ENCODE measurements at places on chromosomes 7 and 10.

- peak; percentile 24 for DNase-seq
These were observed 82.1 kb downstream of the CPEB3 start for GRCh38 chr10:92208736-92209135.

DNA sequence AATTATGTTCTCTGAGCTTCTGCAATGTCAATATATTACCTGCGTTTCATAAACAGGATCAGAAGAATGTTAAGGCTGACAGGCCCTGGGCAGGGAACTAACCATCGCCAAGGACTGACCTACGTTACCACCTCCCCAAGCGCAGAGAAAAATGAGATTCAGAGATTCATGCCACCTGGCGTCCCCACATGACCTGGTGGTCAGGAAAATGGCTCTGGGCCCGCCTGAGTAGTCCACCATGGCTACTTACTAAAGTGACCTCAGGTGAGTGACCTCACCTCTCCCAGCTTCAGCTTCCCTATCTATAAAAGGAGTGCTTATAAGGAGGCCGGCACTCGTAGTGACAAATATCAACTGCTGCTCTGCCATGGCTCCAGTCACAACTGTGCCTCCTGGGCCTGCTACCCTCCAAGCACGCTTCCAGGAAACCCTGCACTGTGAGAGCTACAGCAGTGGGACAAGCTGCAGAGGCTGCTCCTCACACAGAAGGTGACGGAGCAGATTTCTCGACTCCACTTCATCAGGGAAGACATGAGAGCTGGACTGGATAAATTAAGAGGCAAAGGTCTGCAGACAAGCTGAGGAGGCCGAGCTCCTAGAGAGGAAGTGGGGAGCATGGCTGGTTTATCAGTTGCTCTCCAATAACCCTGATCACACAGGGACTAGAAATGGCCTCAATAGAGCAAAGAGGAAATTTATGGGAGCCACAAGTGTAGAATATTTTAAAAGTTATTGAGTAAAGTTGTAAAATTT, 103.0 kb downstream of the RNF216 start:
- no peak for DNase-seq

DNA sequence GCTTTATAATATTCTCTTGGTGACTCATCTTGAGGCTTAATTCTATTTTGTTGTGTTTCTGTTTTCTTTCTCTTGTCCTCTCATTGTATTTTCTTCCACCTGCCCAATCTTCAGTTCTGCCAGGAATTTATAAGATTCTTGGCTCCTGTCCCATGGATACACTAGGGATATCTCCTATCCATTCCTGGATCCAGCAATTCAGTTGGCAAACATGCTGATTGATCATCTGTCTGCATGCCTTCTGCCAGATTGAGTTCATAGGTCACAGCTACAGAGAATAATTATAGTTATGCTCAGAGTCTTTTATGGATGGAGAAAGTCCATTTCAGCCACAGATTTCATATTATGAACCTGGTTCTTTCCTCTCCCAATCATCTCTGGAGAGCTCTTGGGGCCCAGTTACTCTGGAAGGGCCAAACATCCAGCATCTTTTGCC, 140.4 kb upstream of the MAGI2 start:
- no peak for DNase-seq

DNA sequence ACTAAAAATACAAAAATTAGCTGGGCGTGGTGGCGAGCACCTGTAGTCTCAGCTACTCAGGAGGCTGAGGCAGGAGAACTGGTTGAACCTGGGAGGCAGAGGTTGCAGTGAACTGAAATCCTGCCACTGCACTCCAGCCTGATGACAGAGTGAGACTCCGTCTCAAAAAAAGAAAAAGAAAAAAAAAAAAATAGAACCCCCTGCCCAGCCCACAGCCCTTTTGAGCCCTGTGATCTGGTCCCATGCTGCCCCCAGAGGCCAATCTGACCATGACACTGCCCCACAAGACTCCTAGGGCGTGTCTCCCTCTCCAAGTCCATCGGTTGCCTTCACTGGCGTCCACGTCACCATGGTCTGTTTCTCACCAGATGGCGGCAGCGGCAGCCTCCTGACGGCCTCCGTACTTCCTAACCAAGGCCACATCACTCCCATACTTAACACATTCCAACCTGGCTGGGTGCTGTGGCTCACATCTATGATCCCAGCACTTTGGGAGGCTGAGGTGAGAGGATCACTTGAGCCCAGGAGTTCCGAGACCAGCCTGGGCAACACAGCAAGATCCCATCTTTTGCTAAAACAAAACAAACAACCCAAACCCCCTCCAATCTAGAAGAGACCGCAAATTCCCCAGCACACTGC, 18.0 kb downstream of the STX1A start:
- DNase-seq: peak; percentile 77

- DNase-seq: peak; percentile 51
These were observed 52.6 kb downstream of the RASGEF1A start for GRCh38 chr10:43214071-43214955.

- no peak for DNase-seq
These were observed 2.3 kb downstream of the ARHGAP22 start for GRCh38 chr10:48602401-48603135.

GRCh38 chr7:30135301-30136116, 723 bp downstream of the MTURN start:
- peak; percentile 60 for DNase-seq

DNA sequence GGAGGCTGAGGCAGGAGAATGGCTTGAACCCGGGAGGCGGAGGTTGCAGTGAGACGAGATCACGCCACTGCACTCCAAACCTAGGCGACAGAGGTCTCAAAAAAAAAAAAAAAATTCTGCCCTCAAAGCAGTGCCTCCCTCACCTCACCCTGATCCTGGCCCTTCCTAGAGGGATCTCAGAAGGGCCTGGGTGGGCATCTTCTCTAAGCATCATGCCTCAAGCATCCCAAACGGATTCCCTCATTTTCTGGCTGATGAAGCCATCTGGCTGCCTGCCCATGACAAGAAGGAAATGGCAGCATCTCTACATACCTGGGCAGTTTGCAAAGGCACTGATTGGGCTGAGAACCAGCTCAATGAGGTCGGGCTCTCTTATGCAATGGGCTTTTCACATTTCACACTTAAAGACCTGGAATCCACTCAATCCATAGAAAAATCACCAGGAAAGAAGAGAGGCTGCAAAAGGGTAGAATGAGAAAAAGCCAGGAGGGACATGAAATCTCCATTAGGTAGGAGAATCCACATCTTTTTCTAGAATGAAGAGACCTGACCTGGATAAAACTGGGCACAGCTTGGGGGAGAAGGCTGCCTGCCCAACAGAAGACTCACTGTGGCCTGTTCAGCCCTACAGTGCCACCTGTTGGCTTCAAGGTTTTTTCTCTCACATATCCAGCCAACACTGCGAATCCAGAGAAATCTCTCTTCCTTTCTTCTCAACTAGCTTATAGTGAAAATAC, 48.1 kb downstream of the PDLIM1 start:
- DNase-seq: peak; percentile 76

GRCh38 chr7:116828281-116828680, 34.1 kb upstream of the CAPZA2 start:
- no peak for DNase-seq

DNA sequence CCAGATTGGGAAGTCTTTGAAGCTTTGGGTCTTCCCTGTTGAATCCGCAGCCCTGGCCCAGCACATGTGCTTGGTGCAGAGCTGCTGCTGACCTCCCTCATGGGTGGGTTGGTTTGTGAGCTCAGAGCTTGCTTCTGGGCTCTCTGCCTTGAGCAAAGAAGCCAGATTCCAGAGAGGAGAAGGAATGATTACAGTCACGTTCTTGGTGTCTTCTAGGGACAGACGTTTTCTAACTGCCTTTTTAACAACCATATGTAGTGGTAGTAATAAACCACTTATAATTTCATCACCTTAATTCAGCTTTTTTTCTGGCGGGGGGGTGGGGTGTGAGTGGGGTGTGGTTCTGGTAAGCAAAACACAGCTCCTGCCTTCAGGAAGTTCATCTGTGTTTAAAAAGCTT, 39.5 kb downstream of the LRMDA start:
- no peak for DNase-seq

- no peak for DNase-seq
These were observed 885.6 kb upstream of the ZNF722 start for GRCh38 chr7:63112764-63113712.

DNA sequence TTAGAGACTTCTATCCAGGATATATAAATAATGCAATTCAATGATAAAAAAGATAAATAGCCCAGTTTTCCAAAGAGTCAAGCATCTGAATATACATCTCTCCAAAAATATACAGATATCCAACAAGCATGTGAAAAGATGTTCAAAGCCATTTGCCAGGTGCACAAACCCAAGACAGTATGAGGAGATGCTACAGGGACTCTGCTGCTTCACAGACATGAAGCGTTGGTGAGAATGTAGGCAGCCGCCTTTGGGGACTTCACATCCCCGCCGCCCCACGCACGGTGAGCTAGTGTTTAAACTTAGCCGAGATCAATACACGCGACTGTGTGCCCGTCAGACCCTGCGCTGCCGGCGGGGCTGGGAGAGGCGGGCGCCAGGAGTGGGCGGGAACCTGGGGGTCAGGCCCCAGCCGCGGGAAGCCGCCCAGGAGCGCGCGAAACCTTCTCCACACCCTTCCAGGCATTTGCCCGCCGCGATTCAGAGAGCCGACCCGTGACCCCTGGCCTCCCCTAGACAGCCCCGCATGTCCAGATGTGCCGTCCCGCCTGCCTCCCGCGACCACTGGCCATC, 927 bp upstream of the ALOX5 start:
- DNase-seq: no peak

GRCh38 chr7:86733783-86734182, 90.1 kb downstream of the GRM3 start:
- peak; percentile 44 for DNase-seq

GRCh38 chr10:78972160-78972946, 96.4 kb upstream of the ZMIZ1 start:
- peak; percentile 89 for DNase-seq

GRCh38 chr10:50572017-50572491, 51.7 kb downstream of the SGMS1 start:
- DNase-seq: no peak

GRCh38 chr7:518630-519483, 789 bp downstream of the PDGFA start:
- DNase-seq: peak; percentile 58

GRCh38 chr10:59060852-59061251, 115.6 kb upstream of the PHYHIPL start:
- no peak for DNase-seq

DNA sequence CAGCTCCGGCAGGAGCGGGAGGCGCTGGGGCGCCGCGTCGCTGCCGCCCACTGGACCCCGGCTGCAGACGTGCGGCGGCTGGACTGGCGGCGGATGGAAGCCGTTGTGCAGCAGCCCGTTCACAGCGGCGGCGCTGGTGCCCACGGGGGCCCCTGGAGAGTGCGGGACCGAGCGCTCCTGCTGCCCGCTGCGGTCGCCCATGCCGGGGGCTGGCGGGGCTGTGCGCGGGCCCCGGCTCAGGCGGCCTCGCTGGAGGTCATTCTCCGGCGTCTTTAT, 413 bp downstream of the PANK1 start:
- DNase-seq: no peak

DNA sequence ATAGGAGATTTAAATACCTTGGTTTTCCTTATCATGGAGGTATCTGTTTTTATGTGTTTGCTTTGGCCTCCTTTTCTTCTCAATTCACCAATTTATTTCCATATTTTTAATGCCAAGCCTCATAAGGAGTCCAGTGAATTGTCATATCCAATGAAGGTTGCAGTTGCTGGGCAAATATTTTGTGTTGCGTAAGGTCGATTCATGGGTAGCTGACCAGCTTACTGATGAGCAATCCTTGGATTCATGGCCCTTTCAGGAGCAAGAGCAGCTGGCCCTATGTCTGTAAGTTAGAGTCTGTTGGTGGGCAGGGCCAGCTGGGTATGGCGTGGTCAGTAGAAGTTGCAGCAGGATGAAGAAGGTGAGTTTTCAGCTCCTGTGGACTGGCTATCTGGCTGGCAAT, 182.9 kb downstream of the PFKFB3 start:
- DNase-seq: no peak

GRCh38 chr10:131946321-131946751, 35.4 kb downstream of the BNIP3 start:
- DNase-seq: peak; percentile 79

DNA sequence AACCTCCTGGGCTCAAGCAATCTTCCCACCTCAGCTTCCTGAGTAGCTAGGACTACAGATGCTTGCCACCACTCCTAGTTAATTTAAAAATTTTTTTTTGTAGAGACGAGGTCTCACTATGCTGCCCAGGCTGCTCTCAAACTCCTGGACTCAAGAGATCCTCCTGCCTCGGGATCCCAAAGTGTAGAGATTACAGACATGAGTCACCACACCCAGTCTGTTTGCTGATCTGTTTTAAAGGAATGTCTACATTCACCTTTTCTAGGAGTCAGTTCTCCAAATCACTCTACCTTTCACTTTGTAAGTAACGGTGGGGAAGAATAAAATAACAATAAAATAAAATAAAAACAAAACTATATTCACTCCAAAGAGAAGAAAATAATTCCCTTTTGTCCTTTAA, 86.6 kb upstream of the AGBL3 start:
- DNase-seq: peak; percentile 59

- no peak for DNase-seq
These were observed 34.9 kb downstream of the CHST15 start for GRCh38 chr10:124058346-124059003.

DNA sequence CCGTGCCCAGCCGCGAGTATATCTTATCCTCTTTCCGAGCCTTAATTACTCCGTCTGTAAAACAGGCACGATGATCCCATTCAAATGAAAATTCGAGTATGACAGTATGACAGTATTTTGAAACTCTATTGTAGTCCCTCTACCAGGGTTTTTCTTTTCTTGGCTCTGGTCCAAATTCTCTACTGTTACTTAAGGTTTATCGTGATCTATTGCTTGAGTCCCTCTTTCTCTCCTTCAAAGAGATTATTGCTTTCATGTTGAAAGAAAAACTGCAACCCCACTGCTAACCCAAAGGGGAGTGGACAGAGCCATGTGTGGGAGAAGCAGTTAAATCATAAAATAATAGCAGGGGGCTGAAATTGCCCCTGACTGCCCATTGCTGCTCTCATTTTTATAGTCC, 1156.6 kb upstream of the AUTS2 start:
- no peak for DNase-seq

GRCh38 chr10:63427013-63427412, 38.8 kb downstream of the JMJD1C start:
- DNase-seq: no peak

DNA sequence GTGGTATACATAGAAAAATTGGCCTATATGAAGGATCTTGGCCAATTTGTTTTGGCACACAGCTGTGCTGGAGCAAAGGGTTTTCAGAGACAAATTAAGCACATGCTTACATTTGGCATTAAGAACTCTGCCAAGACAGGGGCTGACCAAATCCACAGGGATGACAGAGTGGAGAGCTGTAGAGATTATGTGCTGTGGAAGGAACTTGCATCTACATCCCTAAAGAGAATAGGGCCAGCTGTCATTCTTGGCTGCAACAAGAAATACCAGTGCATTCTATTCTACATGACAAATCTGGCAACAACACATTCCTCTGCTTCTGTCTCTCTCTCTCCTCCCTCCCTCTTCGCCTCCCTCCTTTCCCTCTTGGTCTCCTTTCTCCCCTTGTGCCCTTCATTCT, 75.6 kb downstream of the POM121L12 start:
- no peak for DNase-seq

DNA sequence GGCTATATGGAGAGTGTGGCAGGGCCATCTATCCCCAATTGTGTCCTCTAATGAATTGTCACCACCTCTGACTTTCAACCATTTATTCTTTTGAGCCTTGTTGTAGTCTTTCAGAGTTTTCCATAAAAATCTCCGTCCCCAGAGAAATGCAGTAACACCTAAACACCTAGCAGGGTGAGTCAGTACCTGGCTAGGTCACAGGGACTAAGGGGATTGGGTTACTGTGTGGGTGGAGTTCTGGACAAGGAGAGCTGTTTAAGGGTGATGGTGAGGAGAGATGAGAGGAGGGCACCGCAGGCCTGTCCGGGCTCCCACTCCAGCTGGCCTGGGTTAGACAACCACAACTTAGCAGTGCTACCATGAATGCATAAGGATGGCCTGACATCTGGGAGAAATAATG, 186.2 kb upstream of the LYZL1 start:
- no peak for DNase-seq

All from A172 (cell line).